ENCODE measurements at places on chromosomes 7 and 10. TPM values are rescaled to one million over a fixed set of nuclear protein-coding genes. Genes with fewer than 3 reads are reported as not detected.

Gene EBLN1
- not detected for total RNA-seq

Gene CALD1
- 162 TPM for total RNA-seq

Gene ANKRD30A
- total RNA-seq: not detected

Gene FAM13C
- total RNA-seq: 28.2 TPM

Gene OR6B1
- not detected for total RNA-seq

Gene SORCS3
- 3.7 TPM for total RNA-seq

Gene OR6V1
- not detected for total RNA-seq

Gene ETV1
- 39.8 TPM for total RNA-seq

Gene ITPRID1
- 0.11 TPM for total RNA-seq

Gene LRRC4
- 16.1 TPM for total RNA-seq

DNA sequence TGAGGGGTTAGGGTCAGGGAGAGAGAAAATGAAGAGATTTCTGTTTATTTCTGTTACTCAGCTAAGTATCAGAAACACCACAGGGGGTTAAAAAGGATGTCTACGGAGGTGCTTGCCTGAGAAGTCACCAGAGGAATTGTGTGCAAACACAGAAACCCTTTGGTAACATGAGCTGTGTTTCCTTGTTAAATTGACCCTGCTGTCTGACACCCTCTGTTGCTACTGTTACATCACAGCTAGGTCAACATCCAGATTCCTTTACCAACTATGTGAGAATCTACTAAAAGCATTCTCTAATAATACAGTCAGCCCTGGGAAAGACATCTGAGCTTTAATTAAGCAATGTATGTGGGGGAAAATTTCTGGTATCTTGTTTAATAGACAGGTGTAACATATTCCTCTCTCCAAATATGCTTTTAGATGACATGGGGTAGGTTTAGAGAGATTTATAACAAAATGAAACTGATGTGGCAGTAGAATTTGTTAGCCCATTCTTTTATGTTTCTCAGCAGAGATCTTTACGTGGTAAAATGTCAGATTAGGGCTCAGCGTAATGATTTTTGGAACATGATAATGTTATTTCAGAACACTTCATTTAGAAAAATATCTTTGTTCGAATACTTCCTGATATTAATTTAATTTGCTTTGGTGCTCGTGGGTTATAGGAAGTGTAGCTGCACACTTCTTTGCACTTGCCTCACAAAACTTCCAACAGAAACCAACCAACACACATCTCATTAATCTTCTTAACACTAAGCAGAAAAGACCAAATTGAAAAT is 168.0 kb upstream of the AHR start:
- peak; percentile 27 for DNase-seq

- DNase-seq: peak; percentile 64
Observed at GRCh38 chr7:1473864-1474512, 14.7 kb upstream of the MICALL2 start.

- no peak for DNase-seq
Observed at GRCh38 chr7:28687537-28687936, 270.6 kb downstream of the TRIL start.

- DNase-seq: no peak
Observed at GRCh38 chr10:17578603-17579002, 38.6 kb downstream of the HACD1 start.

- no peak for DNase-seq
Observed at GRCh38 chr10:127908106-127908958, 1.4 kb downstream of the PTPRE start.

- DNase-seq: no peak
Observed at GRCh38 chr10:5089865-5090264, 4.3 kb upstream of the AKR1C3 start.

DNA sequence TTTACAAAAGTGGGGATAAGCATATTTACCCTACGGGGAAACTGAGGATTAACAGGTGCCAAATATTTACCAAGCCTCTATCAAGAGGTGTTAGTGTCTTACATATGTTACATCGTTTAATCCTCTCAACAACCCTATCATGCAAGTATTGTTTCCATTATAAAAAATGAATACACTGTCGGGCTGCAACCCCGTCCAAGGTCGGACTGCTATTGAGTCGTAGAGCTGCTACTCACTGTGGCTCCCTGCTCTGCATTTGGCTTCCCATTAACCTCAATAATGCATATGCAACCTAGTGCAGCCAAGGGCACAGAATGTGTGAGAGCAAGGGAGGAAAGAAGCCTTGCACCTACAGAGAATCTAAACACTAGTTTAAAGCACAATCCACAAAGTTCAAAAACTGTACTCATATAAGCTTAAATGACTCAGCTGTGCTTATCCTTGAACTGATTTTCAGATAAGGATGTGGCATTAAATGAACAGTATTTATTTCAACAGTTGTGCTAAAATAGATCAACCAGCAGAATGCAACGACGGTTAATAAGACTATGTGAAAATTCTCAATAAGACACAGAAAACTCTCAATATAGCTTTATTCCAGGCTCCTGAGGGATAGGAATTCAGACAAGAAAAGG is 49.9 kb downstream of the UBE2H start:
- no peak for DNase-seq

DNA sequence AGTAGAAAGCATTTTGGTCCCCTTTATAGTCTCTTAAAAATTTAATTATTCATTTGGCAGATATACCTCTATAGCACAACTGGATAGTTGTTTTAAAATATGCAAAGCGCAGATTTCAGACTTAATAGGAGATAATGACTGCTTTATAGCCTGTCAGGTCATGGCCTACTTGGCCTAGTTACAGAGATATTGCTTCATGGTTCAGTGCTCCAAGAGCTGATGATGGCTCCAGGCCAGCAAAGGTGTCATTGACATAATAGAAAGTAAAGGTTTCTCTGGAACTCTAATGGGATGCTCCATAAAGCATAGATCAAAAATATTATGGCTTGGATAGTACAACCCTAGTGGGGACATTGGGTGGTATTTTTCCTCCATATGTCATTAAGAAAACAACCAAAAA is 285.7 kb downstream of the NXPH1 start:
- peak; percentile 32 for DNase-seq

- DNase-seq: no peak
Observed at GRCh38 chr7:157952050-157952667, 615.4 kb downstream of the DNAJB6 start.

GRCh38 chr7:32536585-32536984 is 41.3 kb downstream of the AVL9 start:
- no peak for DNase-seq

- DNase-seq: no peak
Observed at GRCh38 chr10:43294241-43294658, 27.4 kb upstream of the RASGEF1A start.

DNA sequence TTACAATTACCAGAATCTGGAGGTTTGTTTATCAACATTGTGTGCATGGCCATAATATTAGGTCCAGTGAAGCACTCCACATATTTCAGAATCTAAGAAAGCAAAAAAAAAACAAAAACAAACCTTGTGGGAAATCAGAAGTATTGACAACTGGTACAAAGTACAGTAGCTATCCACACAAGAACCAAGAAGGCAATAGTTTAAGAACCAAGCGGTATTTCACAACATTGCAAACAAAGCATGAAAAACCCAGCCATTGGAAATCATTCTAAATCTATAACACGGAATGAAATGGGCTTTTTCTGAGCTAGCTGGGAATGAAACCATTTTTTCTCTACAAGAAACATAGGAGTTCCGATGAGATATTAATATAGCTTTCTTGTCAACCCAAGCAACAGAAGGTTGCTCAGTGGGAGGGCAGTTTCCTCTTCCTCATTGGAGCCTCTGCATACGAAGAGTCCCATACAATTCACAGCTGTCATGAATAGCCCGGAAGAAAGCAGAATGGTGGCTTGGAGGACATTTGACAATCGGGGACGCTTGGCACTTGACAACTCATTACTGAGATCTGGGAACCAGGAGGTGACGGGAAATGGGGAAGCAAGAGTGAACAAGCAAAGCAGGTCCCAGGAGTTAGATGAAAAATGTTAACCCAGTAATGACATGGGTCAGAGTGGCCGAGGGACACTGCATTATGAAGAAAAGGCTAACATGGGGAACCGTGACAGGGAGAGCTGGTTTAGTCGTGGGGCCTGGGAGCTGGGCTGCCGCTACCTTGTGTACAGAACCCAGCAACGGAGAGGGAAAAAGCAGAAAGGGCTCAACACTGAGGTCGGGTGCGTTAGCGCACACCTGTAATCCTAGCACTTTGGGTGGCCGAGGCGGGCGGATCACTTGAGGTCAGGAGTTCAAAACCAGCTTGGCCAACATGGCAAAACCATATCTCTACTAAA is 7.8 kb downstream of the PHYH start:
- no peak for DNase-seq

DNA sequence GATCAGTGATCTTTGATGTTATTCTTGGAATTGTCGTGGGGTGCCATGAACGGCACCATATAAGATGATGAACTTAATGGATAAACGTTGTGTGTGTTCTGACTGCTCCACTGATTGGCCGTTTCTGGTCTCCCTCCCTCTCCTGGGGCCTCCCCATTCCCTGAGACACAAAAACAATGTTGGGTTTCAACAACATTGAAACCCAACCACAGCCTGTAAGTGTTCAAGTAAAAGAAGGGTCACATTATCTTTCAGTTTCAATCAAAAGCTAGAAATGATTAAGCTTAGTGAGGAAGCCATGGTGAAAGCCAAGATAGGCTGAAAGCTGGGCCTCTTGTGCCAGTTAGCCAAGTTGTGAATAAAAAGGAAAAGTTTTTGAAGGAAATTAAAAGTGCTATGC is 19.5 kb downstream of the EN2 start:
- no peak for DNase-seq

GRCh38 chr7:33089142-33089541 is 20.1 kb downstream of the RP9 start:
- no peak for DNase-seq

DNA sequence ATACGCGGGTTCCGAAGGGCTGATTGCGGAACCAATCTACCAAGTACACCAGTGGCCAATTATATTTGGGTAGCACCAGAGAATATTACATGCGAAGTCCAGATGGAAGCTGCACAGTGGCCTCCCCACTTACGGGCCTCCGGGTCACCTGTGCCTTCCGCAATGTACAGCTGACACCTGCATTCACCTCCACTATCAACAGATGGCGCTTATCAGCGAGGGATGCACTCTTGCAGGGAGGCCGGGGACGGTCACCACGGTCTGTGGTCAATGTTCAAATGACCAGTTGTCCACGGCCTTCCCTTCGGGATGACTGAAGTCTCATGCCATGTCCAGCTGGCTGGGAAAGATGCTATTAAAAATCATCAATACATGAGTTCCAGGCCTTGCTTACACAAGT is 47.6 kb downstream of the SLIT1 start:
- DNase-seq: no peak

GRCh38 chr7:114630201-114630990 is 215.8 kb downstream of the FOXP2 start:
- DNase-seq: peak; percentile 75

GRCh38 chr7:131034166-131034881 is 293.4 kb upstream of the MKLN1 start:
- DNase-seq: no peak

- DNase-seq: no peak
Observed at GRCh38 chr10:118007773-118008172, 39.0 kb downstream of the RAB11FIP2 start.

DNA sequence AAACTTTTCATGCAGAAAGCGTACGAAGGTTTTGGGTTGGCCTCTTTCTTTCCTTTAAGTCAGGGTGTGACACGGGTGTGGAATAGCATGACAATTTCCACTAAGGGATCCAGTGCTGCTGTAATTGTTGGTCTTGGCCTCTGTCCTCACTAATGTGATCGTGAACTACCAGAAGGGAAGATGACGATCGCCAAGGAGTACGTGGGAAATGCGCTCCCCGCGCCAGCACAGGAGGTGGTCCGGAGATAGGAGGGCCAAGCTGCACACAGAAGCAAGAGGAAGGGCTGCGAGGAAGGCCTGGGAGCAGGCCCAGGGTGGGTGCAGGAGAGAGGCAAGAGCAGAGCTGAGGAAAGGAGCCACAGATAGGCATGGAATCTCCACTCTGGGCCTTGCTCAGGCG is 79.7 kb upstream of the PODXL start:
- no peak for DNase-seq

GRCh38 chr7:82441669-82442478 is 1.7 kb downstream of the CACNA2D1 start:
- DNase-seq: no peak

- no peak for DNase-seq
Observed at GRCh38 chr7:89780291-89780690, 374.0 kb upstream of the STEAP1 start.

DNA sequence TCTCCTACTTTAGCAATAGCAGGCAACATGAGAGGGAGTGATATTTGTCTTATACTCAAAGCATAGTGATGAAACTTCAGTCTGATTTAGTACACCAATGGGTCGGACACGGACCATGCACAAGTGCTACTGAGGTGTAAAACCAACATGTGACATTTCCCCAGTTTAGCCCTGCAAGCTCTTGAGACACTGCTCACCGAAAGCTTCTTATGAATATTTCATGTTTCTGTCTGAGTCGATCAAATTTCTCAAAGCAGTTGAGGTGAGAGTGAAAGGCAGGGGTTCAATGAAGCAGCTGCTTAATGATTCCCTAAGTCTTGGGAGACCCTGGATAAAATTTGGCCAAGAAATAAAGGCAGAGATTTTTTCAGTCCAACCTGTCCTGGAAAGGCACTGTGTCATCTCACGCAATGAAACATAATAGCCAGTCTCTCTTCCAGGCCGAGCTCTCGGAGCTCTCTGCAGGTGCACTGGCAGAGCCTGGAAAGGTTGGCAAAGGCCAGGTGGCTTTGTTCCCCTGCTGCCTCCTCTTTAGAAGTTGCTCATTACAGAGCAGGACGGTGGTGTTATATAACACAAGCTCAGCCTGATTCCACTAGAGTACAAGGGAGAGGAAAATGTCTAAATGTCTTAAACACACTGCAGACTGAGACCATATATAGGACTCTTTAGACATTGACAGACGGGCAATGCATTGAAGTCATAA is 33.9 kb upstream of the XPNPEP1 start:
- no peak for DNase-seq

- DNase-seq: no peak
Observed at GRCh38 chr7:27950123-27950522, 210.2 kb downstream of the TAX1BP1 start.

DNA sequence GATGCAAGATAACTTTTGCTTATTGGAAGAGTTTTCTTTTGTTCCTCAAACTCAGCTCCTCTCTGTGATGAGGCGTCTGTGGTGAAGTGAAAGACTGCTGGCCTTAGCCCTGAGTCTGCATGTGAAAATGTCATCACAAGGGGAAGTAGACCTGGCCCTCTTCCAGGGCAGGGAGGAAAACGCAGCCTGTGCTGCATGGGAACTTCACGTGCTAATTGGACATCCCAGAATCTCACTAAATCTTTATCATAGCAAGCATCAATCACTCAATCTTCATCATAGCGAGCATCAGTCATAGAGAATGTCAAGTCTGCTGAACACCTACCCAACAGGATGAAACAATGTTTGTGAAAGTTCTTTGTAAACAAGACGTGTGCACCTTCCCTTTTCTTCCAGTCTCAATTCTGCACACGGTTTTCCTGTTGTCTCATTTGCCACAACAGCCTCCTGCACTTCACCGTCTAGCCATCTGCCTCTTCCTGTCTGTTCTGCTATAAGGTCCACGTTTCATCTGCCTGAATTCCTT is 314.6 kb downstream of the FRMD4A start:
- DNase-seq: no peak
